ENCODE measurements at places on chromosomes 11 and 22.

- DNase-seq = no peak
Observed at GRCh38 chr11:97738751-97739150, 1282.0 kb upstream of the CNTN5 start.

- DNase-seq = no peak
Observed at GRCh38 chr11:88122956-88123355, 52.3 kb downstream of the RAB38 start.

DNA sequence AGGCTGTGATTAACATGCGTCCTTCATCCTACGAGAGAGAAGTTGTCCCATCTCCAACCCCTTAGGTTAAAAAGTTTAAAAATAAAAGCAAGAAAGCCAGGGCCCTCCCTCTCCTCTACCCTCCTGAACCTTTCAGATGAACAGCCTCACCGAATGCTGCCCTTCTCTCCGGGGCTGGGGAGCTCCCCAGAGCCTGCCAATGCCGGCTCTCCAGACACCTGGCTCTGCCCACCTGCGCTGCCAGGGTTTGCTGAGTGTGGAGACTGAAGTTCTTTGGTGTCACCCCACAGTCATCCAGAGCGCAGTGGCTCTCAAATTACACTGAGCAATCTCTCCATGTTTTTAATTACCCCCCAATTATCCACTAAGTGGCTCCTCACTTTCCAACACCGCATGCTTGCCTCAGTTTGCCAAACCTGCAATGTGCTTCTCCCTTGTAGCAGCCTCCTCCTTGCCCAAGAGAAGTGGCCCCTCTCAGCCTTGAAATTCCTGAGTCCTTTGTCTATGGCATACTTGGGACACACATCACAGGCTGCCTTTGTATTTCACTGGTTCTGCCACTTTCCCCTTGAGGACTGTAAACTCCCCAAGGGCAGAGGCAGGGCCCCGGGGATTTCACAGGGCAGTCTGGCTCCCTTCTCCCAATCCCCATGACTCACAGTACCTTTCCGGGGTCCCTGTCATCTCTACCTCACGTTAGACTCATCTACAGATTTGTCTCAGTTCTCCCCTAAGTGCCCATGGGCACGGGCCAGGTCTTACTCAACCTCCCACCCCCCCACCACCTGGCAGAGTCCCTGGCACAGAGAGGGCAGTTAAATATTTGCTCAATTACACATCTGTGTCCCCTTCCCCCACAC is 2.0 kb downstream of the MYH9 start:
- no peak for DNase-seq

DNA sequence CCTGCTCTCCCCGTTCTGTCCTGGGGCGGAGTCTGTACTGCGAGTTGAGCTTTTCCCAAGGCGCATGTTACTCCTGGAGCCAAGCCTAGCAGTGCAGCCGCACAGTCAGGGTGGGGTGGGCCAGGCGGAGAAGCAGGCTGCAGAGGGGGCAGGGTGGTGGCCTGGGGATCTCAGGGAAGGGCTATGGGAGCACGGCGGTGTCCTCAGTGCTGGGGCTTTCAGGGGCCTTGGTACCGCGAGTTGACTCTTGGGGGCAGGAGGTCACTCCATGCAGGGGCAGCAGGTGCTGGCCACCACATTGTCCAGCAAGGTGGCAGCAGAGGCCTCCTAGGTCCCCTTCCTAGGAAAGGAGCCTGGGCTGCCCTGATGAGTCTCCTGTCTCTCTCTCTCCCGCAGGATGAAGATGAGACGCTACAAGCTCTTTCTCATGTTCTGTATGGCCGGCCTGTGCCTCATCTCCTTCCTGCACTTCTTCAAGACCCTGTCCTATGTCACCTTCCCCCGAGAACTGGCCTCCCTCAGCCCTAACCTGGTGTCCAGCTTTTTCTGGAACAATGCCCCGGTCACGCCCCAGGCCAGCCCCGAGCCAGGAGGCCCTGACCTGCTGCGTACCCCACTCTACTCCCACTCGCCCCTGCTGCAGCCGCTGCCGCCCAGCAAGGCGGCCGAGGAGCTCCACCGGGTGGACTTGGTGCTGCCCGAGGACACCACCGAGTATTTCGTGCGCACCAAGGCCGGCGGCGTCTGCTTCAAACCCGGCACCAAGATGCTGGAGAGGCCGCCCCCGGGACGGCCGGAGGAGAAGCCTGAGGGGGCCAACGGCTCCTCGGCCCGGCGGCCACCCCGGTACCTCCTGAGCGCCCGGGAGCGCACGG is 14.9 kb upstream of the MIEF1 start:
- no peak for DNase-seq

DNA sequence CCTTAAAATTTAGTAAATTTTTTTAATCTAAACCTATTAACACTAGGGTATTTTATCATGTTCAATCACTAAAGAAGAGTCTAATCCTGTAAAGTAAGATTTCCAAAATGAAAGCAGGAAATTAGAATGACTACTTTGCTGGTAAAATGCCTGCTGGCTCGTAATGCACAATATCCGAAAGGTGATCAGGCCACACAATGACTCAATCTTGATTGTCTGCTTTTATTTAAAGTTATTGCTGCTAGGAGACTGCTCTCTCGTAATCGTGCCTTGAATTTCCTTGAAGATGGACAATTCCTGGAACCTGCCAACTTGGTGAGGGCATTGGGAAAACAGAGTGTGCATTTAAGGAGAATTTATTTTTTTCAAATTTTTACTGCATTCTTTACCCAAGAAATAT is 1786.5 kb upstream of the RAG2 start:
- no peak for DNase-seq

DNA sequence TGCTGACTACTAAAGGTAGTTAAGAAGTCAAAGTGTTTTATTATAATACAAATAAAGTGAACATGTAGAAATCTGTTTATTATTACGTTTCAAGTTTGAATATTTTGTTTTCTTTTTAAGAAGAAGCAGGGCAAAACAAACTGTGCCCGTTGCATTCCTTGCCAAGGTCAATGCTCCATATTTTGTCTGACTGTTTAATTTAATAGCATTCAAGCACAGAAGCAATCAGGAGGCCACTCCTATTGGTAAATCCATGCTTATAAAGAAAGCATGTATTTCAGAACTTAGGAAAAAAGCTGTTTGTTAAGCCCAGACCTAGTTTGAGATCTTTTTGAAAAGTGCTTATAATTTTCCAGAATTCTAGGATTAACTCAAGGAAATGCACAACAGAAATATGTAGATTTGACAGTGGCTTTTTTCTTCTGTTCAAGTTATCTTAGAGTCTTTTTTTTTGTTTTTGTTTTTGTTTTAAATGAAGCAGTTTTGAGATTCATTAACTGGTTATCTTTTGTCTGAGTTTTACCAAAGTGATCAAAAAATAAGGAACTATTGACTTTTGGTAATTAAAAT is 51.7 kb downstream of the ARHGAP42 start:
- no peak for DNase-seq

DNA sequence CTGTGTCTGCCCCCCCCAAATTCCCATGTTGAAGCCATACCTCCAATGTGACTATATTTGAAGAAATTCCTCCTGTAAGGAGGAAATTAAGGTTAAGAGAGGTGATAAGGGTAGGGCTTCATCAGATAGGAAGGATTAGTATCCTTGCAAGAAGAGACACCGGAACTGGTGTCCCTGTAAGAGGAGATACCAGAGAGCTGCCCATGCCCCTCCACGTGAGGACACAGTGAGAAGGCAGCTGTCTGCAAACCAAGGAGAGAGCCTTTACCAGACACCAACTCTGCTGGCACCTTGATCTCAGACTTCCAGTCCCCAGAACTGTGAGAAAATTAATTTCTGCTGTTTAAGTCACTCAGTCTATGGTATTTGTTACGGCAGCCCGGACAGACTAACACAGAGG is 109.3 kb downstream of the ARFGAP2 start:
- DNase-seq = no peak

DNA sequence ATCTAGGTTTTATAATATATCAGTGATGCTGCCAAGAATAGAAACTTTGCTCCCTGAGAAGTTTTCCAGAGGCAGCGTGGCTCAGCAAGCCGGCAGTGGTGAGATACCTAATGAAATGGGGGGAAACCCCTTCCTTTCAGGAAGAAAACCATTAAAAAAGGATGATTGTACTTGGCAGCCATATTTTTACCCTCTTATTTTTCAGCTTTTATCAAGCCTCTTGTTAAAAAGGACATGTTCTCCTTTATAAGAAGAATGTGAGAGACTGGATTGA is 9.0 kb upstream of the ME3 start:
- no peak for DNase-seq

- DNase-seq = no peak
Observed at GRCh38 chr22:47067321-47067890, 305.0 kb downstream of the TBC1D22A start.

DNA sequence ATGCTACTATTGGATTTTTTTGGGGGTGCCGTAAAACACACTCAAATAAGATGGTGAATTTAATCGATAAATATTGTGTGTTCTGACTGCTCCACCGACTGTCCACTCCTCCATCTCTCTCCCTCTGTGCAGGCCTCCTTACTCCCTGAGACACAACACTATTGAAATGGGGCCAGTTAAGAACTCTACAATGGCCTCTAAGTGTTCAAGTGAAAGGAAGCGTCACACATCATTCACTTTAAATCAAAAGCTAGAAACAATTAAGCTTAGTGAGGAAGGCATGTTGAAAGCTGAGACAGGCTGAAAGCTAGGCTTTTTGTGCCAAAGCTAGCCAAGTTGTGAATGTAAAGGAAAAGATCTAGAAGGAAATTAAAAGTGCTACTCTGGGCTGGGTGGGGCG is 156.7 kb downstream of the CTTN start:
- DNase-seq = no peak

- no peak for DNase-seq
Observed at GRCh38 chr11:75538150-75538942, 12.6 kb upstream of the GDPD5 start.

DNA sequence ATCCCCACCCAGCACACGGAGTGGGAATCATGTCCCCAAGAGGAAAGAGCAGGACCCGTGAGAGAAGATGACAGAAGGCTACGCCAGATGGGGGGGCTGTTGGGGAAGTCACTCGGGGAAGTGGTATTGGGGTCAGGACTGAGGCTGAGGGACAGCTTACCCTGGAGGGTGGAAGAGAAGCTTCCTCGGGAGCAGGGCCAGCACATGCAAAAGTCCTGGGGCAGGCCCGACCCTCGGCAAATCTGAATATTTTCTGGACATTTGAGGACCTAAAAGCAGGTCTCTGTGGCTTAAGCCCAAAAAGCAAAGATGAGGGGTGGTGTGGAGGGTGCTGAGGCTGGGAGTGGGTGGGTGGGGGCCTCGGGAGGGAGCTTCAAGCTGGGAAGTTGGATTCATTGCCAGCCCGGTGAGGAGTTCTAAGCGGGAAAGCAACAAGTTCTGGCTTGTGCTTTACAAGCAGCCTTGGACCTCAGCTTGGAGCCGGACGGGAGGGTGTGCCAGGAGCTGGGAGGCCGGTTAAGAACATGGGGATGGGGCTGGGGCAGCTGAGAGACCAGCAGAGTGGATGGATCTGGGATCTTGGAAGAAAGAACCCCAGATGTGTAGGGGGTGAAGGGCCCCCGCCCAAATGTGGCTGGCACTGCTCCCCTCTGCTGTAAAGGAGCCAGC is 34.9 kb downstream of the GRAMD4 start:
- no peak for DNase-seq

- DNase-seq = no peak
Observed at GRCh38 chr11:73270855-73271477, 1.2 kb upstream of the P2RY6 start.

GRCh38 chr22:50583294-50583861 is 729 bp upstream of the CHKB start:
- DNase-seq = no peak

DNA sequence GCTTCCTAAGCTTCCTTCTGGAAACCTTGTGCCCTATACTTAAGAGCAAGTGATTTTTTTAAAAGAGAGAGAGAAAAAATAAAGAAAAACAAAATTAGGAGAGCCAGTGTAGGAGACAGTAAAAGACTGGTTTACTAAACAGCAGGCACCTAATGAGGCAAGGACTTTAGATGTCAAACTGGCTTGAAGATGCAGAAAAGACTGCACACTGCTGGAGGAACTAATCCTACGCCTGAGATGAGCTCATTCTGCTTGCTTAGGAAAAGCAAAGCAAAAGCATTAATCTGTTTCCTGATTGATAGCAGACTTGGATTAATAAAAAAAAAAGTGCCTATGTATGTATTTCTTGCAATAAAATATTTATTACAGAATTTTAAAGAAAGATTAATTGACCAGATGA is 113.6 kb upstream of the SEZ6L start:
- no peak for DNase-seq

DNA sequence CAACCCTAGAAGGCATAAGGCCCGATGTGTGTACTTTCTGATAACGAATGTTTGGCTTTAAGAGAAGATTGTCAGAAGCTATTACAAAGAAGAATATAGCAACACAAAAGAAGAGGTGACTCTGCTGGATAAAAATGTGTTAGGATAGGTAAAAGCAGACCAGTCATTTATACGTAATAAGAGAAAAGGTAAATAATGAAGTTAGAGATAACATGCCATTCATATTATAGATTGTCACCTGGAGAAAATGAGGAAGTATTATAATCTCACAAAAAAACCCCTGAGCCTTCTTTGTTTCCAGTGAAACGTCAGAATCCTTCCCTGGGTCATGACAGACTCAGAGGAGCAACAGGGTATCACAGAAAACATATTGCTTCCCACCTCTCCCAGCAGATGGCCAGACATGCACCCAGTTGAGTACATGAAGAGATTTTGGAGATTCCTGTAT is 36.1 kb downstream of the PPFIA1 start:
- DNase-seq = no peak

DNA sequence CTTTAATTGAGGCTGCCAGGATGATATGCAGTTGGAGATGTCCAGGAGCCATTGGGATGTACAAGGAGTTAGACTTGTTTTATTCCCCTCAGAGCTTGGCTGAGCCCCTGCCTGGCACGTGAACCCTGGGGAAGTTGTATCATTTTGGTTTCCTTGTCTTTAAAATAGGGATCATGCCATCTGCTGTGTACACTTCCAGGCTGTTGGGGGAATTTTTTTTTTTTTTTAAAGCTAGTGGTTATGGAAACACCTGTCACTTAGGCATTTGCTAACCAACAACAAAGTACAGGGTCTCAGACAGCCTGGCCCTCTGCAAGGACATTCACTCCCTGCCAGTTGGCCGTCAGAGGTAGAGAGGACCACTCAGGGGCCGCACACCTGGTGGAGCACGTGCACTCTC is 8.5 kb upstream of the RAB1B start:
- DNase-seq = no peak

Measured in Jurkat, Clone E6-1 (cell line).